Aorta (tissue), 5 donors: ENCODE measurements at places on chromosomes 2 and 18. TPM values are rescaled to one million over a fixed set of nuclear protein-coding genes. Genes with fewer than 3 reads are reported as not detected.

CCL20 gene
- not detected for total RNA-seq

SERPINB3 gene
- total RNA-seq, result not detected

SMCHD1 gene
- 88.9 TPM for total RNA-seq

DNA sequence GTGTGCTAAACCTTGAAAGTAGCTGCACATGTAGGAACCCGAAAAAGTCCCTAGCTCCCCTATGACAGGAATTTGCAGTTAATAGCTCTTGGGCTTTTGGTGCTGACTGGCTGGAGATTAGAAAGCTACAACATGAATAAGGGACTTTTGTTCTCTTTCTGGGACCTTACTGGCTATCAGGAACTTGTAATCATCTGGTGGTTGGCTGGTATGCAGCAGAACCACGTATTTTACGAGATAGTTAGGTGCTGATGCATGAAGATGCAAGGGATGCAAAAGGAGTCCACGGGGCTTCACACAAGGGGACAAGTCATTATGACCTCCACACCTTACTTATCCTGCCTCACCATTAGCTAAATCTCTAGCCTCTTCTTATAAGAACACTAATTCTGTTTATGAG, 190.2 kb upstream of the NRXN1 start:
- no peak for DNase-seq
- H3K4me1 ChIP-seq, result no peaks in the 10 kb centered on the region
- no peaks in the 10 kb centered on the region for H3K36me3 ChIP-seq
- no peak overlapping the region for H3K27ac ChIP-seq

DNA sequence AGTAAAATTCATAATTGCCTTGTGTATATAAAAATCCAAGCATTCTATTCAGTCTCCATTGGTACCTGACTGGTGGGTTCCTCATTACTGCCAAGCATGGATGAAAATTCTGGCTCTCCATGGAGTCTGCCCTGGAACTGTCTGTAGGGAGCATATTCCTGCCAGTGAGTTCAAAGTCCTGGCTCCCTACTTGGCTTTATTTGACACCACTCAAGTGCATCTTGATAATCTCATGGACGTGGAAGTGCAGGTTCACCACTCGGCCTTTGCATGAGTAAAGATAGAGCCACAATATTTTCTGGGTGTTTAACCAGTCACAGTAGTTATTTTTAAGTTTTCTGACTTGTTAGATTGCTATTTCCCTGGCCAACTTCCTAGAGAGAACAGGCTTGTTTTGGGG, 63.5 kb downstream of the CNTNAP5 start:
- H3K27me3 ChIP-seq, result no peaks in the 10 kb centered on the region
- H3K36me3 ChIP-seq, result no peaks in the 10 kb centered on the region
- DNase-seq, result no peak
- H3K4me1 ChIP-seq, result no peaks in the 10 kb centered on the region
- H3K4me3 ChIP-seq, result no peak overlapping the region
- H3K27ac ChIP-seq, result no peak overlapping the region

DNA sequence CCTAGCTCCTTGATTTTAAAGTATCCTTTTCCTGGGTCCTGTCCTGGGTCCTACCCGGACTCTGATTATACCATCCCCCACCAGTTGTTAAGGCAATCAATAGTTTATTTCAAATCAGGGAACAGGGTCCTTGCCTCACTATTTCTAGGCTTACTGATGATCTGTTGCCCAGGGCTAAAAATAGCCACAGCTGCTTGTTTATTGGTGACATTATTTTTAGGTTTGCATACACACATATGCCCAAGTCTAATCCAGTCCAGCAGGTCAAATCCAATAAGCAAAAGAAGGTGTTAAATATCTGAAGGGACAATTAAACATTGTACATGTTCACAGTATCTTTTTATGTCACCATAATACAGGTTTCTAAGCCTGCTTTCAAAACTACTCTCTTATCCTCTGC, 66.0 kb downstream of the RAB10 start:
- no peak for DNase-seq
- H3K4me1 ChIP-seq, result no peaks in the 10 kb centered on the region
- H3K36me3 ChIP-seq, result no peaks in the 10 kb centered on the region

- no peak overlapping the region for H3K4me3 ChIP-seq
- no peak overlapping the region for H3K27ac ChIP-seq
- no peak for DNase-seq
- no peaks in the 10 kb centered on the region for H3K4me1 ChIP-seq
- H3K36me3 ChIP-seq, result no peaks in the 10 kb centered on the region
- no peaks in the 10 kb centered on the region for H3K27me3 ChIP-seq
Measured at GRCh38 chr18:43314941-43315340, 37.7 kb upstream of the SYT4 start.
